ENCODE measurements at places on chromosomes 12 and 14.
A peak's percentile ranks its signal among the peaks of the same experiment; 100 is the strongest.

DNA sequence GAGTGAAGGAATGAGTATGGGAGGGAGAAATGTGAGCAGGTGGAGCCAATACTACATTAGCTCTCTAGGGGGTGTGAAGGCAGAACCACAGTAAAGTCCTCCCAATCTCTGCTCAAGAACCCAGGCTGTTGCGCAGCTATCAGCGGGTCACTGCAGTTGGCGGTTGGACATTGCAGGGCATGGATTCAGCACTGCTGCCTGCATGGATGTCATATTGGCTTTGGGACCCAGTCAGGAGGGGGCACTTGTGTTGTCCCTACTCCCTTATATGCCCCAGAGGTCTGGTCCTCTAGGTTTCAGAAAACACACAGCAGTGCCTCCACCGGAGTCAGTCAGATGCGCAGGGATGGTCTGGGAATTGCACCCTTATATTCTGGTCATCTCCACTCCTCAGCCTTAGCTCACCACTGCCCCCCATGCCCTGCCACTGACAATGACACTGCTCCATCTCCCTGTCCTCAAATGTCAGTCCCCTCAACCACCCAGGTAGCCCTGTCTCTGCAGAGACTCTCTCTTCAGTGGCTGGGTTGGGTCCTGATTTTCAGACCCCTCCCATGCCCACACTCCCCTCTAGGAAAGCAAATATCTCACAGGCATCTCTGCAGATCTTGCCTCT lies 9.6 kb downstream of the ZDHHC22 start:
- no peak for DNase-seq

GRCh38 chr12:23899434-23899833 lies 50.0 kb downstream of the SOX5 start:
- no peak for DNase-seq

DNA sequence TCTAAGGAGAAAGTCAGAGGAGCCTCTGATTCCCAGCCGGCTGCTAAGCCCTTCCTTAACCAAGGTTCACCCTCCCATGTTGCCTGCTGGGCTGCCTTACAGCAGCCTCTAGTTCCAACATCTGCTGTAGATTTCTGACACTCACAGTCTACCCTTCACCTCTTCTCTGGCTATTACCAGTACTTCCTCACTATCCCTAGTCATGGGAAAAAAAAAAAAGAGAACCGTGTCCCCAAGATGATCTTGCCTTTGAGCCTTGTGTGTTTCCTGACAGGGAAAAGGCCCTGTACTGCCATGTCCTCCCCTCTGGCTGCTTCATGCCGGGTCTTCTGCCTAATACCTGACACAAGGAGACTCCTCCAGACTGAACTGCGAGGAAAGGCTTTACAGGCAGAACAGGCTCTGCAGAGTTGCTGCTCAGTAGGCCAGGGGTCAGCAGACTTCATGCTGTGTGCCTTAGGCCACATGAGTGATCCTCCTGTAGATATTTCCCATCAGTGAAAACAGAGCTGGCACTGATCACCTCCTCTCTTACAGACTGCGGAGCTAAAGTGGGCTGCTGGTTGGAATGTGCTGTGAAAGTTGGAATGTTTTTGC lies 46.8 kb downstream of the PRKCH start:
- no peak for DNase-seq

GRCh38 chr14:84694161-84694560 lies 835.8 kb upstream of the FLRT2 start:
- DNase-seq: no peak

DNA sequence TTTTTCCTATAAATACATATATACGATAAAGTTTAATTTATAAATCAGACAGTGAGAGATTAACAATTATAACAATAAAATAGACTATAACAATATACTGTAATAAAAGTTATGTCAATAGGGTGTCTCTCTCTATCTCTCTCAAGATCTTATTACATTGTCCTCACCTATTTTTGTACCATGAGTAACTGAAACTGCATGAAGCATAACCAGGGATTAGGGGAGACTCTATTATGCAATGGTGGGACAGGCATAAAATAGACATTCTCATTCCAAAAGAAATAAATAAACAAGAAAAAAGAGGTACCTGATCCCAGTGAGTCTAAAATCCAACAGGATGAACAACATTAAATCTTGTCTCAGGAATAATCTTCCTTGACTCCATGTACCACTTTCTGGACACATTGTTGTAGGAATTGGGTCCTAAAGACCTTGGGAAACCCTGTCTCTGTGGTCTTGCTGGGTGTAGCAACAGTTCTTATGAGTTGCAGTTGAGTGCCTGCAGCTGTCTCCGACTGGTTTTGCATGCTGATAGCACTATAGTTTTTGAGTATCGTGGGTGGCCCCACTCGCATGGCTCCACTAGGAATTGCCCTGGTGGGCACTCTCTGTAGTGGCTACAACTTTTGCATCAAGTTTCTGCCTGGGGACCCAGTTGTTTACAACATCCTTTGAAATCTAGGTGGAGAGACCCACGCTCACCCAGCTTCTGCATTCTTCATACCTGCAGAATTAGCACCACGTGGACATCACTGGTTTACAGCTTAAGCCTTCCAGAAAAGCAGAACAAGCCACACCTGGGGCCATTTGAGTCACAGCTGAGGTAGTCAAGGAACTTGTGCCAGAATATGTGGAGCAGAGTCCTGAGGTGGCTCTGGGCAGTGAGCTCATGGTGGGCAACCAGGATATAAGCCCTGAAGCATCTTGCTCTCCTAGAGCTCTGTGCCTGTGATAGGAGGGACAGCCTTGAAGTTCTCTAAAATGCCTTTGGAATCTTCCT lies 204.7 kb downstream of the KITLG start:
- no peak for DNase-seq

DNA sequence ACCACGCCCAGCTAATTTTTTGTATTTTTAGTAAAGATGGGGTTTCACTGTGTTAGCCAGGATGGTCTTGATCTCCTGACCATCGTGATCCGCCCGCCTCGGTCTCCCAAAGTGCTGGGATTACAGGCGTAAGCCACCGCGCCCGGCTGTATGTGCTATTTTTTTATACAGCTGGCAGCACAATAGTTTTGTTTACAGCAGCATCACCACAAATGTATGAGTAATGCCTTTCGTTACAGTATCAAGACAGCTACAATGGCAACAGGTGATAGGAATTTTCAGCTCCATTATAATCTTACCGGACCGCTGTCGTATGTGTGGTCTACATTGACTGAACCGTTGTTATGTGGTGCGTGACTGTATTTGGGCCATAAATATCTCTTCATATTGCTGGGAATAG lies 11.6 kb upstream of the MDM2 start:
- no peak for DNase-seq

- peak; percentile 42 for DNase-seq
Observed at GRCh38 chr12:25130741-25131188, 64.2 kb downstream of the DNAI7 start.

- DNase-seq: no peak
Observed at GRCh38 chr14:96554315-96554910, 52.2 kb downstream of the PAPOLA start.

DNA sequence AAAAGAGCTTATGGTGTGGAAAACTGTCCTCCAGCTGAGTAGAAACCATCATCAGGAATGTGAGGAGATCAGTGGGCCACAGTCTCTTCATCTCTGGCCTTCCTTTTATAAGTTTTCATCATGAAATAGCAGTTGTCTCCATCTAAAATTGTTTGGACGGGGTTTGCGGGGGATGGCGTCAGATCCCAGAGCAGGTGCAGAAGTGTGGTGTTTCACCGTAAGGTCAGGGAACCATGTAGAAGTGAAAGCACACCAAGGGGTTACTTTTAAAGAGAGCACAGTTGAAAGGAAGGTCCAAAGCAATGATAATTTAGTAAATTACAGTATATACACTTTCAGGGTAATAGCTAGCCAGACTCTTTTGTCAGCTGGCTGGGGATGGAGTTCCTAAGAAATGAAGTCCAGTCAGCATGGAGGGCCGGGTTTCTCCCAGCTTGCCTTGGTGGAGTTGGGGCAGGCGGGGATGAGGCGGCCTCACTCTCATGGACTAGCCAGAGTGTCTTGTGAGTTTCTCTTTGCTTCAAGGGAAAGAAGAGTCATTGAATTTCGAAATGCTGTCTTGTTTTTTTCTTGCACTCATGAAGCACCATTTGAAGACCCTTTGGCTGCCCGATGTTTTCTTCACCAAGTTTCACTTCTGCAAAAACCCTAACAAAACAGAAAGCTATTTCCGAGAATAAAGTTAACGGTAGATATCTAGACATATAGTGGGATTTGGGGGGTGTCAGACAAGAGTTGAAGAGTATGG lies 100.6 kb downstream of the ETV6 start:
- no peak for DNase-seq

GRCh38 chr12:26425587-26426260 lies 230.4 kb downstream of the SSPN start:
- DNase-seq: no peak

DNA sequence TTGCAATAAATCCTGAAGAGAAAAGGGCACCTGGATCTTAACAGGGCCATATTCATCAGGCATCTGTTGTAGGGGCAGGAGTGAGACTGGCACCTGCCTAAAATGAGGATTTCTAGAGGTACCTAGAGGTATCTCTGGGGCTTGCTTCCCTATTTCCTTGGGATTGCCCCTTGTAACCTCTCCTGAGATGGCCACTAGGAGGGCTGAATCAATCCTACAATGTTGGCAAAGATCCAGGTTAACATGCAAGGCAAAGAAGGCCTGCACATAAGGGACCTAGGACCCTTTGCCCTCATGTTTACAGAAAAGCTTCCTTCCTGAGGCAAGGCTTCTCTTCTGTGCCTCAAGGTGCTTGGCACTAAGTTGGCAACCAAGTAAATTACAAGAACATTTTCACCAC lies 25.8 kb upstream of the CLEC4E start:
- DNase-seq: no peak

GRCh38 chr14:84991021-84991420 lies 538.9 kb upstream of the FLRT2 start:
- no peak for DNase-seq

DNA sequence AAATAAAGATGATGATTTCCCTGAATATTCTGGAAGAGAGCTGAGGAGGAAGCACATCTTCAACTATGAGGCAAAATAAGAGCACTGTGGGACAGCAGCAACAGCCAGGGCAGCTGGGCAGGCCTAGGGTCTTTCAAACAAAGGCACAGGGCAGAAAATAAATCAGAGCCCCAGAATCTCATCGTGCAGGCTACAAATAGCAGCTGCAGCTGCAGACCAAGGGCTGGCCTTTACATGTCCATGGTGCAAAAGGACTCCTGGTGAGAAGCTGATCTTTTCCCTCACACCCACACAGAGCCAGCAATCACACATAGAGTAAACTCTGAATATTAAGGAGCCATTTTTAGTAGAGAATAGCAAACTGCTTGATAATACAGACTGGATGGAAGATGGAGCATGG lies 13.6 kb upstream of the MYBPC1 start:
- no peak for DNase-seq

DNA sequence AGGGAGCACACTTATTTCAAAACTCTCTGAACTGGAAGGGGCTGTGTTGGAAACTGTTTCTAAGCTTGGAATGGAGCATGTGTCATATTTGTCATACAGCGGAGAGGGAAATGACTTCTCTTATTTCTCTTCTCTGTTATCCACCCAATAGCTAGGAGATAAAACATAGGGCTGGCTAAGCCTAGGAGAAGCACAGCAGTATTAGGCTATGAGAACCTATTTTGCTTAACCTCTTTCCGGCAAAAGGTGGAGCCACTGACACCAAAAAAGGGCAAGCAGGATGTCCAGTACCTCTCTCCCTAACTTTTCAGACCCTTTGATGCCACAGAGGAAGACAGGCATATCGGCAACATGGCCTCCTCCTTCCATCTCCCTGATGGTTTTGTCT lies 148.3 kb downstream of the CRADD start:
- DNase-seq: no peak

DNA sequence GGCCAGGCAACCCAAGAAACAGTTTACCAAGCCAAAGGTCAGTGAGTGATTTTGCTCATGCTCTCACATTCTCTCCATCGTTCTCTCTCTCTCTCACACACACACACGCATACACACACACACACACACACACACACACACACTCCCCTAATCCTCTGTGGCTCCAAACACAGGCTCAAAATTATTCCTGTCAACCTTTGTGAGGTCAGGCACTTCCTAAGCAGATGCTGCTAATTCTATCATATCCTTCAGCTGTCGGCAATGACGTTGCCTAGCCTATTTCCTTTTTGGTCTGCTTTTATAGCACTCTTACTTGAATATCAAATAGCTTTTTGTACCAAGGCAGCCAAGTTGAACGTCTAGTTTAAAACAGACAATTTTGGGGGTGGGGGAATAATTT lies 98.9 kb upstream of the EGLN3 start:
- DNase-seq: peak; percentile 32

- no peak for DNase-seq
Observed at GRCh38 chr12:26011099-26011498, 52.6 kb downstream of the RASSF8 start.

GRCh38 chr12:104279164-104279563 lies 24.4 kb upstream of the EID3 start:
- no peak for DNase-seq

- DNase-seq: no peak
Observed at GRCh38 chr14:60079723-60080122, 12.0 kb upstream of the PCNX4 start.

GRCh38 chr14:100573002-100573756 lies 14.0 kb downstream of the BEGAIN start:
- DNase-seq: peak; percentile 4

DNA sequence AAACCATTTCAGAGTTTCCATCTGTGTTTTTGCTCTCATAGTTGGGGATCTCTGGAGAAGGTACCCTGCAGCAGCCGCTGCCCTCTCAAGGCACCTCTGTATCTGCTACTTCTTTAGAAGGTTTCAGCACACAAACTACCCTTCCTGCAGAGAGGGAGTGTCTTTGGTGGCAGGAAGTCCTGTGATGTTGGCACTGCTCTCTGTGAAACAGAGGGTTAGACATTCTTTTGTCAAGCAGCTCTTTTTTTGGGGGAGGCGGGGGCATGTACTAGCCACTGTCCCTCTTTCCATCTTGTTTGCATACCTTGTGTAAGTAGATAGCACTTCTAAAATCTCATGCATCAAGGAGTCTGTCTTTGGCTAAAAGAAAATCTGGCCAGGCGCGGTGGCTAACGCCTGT lies 352.6 kb downstream of the BMP4 start:
- peak; percentile 52 for DNase-seq

- DNase-seq: no peak
Observed at GRCh38 chr14:39218171-39218769, 15.4 kb upstream of the MIA2 start.

GRCh38 chr14:89033756-89034155 lies 209.3 kb downstream of the TTC8 start:
- no peak for DNase-seq

DNA sequence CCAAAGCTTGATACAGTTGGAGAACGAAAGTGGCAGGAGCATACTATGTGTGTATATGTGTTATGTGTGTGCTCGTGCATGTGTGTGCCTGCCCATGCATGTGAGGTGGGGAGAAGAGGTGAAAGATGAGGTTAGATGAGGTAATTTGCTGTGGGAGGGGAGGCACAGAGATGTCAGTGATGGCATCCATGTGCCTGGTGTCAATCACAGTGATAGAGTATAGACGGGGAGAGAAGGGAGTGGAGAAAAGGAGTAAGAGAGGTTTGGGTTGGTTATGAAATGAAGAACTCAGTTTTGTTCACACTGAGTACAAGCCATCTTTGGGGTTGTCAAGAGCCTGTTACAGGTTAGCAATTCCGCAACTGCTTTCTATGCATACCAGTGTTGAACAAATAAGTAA lies 14.6 kb upstream of the NYNRIN start:
- DNase-seq: no peak

All from Jurkat, Clone E6-1 (cell line).